T-helper 17 cell (primary cell): ENCODE measurements at places on chromosomes 11 and 22. TPM values are rescaled to one million over a fixed set of nuclear protein-coding genes. Genes with fewer than 3 reads are reported as not detected.

TSSC4 gene
- total RNA-seq: 60.3 TPM

RAB3IL1 gene
- not detected for total RNA-seq

OAF gene
- total RNA-seq: 1.3 TPM

POTEH gene
- total RNA-seq: not detected

TAF10 gene
- 132 TPM for total RNA-seq

APOBEC3G gene
- total RNA-seq: 24.6 TPM

RAB38 gene
- 2.2 TPM for total RNA-seq

SLC37A2 gene
- 0.90 TPM for total RNA-seq

GAL3ST1 gene
- not detected for total RNA-seq

MS4A6E gene
- total RNA-seq: not detected

ACTN3 gene
- total RNA-seq: 0.30 TPM

EHF gene
- total RNA-seq: 0.34 TPM

GRCh38 chr11:69130654-69131053, 25.1 kb upstream of the SMIM38 start:
- H3K4me3 ChIP-seq: no peak overlapping the region
- no peak for DNase-seq
- H3K4me1 ChIP-seq: peaks cover 2% of the 10 kb centered on the region
- H3K36me3 ChIP-seq: no peaks in the 10 kb centered on the region
- H3K27ac ChIP-seq: no peak overlapping the region
- no peaks in the 10 kb centered on the region for H3K27me3 ChIP-seq

GRCh38 chr11:57819252-57819979, 57.8 kb downstream of the CTNND1 start:
- H3K27me3 ChIP-seq: peaks cover 16% of the 10 kb centered on the region
- H3K4me1 ChIP-seq: no peaks in the 10 kb centered on the region
- no peak overlapping the region for H3K4me3 ChIP-seq
- DNase-seq: no peak

DNA sequence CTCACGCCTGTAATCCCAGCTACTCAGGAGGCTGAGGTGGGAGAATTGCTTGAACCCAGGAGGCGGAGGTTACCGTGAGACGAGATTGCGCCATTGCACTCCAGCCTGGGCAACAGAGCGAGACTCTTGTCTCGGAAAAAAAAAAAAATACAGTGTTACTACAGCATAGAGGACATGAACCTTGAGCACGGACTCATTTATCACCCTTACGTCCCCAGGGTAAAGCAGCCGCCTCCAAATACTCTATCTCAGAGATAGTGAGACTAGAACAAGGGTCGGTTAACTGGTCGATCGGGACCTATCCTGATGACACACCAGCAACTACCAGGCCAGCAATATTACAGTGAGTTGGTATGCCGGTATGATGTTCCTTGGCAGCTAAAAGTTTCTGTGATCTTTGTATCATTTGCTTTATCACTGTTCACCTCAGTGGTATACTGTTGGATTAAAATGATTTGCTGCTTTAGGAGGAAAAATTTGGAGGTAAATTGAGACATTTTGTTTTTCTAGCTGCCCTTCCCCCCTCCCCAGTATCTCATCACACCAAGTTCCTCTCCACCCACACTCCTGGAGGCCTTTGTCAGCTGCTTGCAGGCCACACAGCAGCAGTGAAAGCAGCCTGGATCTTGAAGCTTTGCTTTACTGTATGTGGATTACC, 7.0 kb upstream of the SIDT2 start:
- no peaks in the 10 kb centered on the region for H3K27me3 ChIP-seq
- H3K4me3 ChIP-seq: no peak overlapping the region
- peaks cover 2% of the 10 kb centered on the region for H3K36me3 ChIP-seq
- peaks cover 3% of the 10 kb centered on the region for H3K4me1 ChIP-seq
- H3K27ac ChIP-seq: no peak overlapping the region
- no peak for DNase-seq

GRCh38 chr11:116742104-116742503, 30.7 kb downstream of the BUD13 start:
- H3K27me3 ChIP-seq: no peaks in the 10 kb centered on the region
- no peaks in the 10 kb centered on the region for H3K36me3 ChIP-seq
- H3K27ac ChIP-seq: peak overlapping the region; percentile 62

- no peaks in the 10 kb centered on the region for H3K4me1 ChIP-seq
- peaks cover 4% of the 10 kb centered on the region for H3K36me3 ChIP-seq
- no peak overlapping the region for H3K27ac ChIP-seq
These were observed 261.7 kb downstream of the BUD13 start for GRCh38 chr11:116510886-116511650.

GRCh38 chr22:31040542-31041398, 40.3 kb upstream of the SMTN start:
- no peak overlapping the region for H3K27ac ChIP-seq
- peaks cover 4% of the 10 kb centered on the region for H3K4me1 ChIP-seq
- H3K4me3 ChIP-seq: no peak overlapping the region
- DNase-seq: no peak
- peaks cover 34% of the 10 kb centered on the region for H3K27me3 ChIP-seq

DNA sequence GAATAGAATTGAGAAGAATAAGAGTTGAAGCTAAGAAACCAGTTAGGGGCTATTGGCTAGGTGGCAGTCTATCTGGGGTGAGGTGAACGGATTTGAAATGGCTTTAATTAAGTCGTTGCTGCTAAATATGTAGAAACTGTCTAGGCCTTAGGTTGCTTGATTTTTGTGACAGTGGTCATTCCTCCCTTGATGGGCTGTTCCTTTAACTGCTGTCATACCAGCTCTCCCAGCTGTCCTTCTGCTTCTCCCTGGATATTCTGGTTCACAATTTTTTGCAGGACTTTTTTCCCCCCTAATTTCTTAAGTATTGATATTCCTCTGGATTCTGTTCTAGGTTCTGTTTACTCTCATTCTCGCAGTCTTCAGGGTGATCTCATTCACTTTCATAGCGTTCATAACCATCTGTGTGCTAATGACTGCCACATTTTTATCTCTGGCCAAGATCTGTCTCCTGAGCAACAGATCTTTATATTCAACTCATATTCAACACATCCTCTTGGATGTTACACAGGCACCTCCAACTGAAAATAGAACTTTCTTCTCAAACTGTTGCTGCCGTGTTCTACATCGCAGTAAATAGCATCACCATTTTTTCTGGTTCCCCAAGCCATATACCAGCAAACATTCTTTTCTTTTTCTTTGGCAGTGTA, 134.1 kb downstream of the UVRAG start:
- no peak overlapping the region for H3K27ac ChIP-seq
- H3K36me3 ChIP-seq: peaks cover 2% of the 10 kb centered on the region
- H3K27me3 ChIP-seq: no peaks in the 10 kb centered on the region
- no peak overlapping the region for H3K4me3 ChIP-seq
- H3K4me1 ChIP-seq: peaks cover 24% of the 10 kb centered on the region

- no peak for DNase-seq
- H3K27me3 ChIP-seq: no peaks in the 10 kb centered on the region
- H3K4me1 ChIP-seq: peaks cover 13% of the 10 kb centered on the region
- no peaks in the 10 kb centered on the region for H3K36me3 ChIP-seq
- H3K27ac ChIP-seq: no peak overlapping the region
- H3K4me3 ChIP-seq: peak overlapping the region; percentile 86
These were observed 773 bp downstream of the HRAS start for GRCh38 chr11:534396-535209.

- H3K27me3 ChIP-seq: peaks cover 22% of the 10 kb centered on the region
- peak overlapping the region; percentile 85 for H3K4me3 ChIP-seq
- H3K4me1 ChIP-seq: peaks cover 11% of the 10 kb centered on the region
- DNase-seq: peak; percentile 70
- H3K36me3 ChIP-seq: peaks cover 2% of the 10 kb centered on the region
These were observed 92.7 kb downstream of the RRM1 start for GRCh38 chr11:4187055-4187988.

DNA sequence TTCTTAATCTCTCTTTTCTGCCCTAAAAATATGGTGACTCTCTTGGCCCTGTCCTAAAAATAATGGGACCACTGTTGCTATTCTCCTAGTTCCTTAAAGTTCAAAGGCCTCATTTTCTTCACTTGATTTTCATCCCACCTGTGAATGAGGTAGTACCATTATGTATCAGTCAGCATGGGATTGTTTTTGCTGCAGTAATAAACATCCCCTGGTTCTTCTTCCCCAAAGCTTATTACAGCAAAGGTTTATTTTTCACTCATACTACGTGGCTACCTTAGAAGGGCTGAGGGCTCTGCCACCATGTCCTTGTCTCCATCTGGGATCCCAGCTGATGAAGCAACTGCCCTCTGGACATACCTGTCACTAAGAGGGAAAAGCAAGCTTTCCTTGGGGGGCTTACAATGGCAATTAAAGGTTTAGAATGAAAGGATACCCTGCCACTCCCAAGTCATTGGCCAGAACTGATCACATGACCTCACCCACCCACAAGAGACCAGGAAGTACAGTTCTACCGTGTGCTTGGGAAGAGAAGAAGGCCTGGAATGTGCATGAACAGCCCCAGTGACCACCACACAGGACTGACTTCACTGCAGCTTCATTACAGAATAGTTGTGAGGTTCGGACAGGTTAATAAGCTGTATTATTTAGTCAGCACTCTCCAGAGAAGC, 7.8 kb downstream of the TTC38 start:
- H3K4me3 ChIP-seq: no peak overlapping the region
- DNase-seq: no peak
- no peaks in the 10 kb centered on the region for H3K27me3 ChIP-seq
- H3K4me1 ChIP-seq: peaks cover 4% of the 10 kb centered on the region
- peaks cover 6% of the 10 kb centered on the region for H3K36me3 ChIP-seq
- H3K27ac ChIP-seq: no peak overlapping the region

GRCh38 chr11:115920841-115921480, 416.7 kb upstream of the CADM1 start:
- H3K27ac ChIP-seq: no peak overlapping the region
- H3K4me1 ChIP-seq: no peaks in the 10 kb centered on the region
- no peak for DNase-seq
- no peaks in the 10 kb centered on the region for H3K27me3 ChIP-seq

- no peak overlapping the region for H3K27ac ChIP-seq
- peaks cover 5% of the 10 kb centered on the region for H3K4me1 ChIP-seq
- no peaks in the 10 kb centered on the region for H3K36me3 ChIP-seq
- DNase-seq: no peak
These were observed 48.6 kb upstream of the CCDC188 start for GRCh38 chr22:20199413-20199842.

GRCh38 chr22:50548921-50549790, 3.5 kb downstream of the KLHDC7B start:
- no peaks in the 10 kb centered on the region for H3K36me3 ChIP-seq
- H3K27me3 ChIP-seq: no peaks in the 10 kb centered on the region
- peaks cover 31% of the 10 kb centered on the region for H3K4me1 ChIP-seq
- peak overlapping the region; percentile 73 for H3K27ac ChIP-seq
- no peak for DNase-seq

GRCh38 chr22:23207729-23208393, 27.6 kb downstream of the BCR start:
- H3K4me1 ChIP-seq: peaks cover 31% of the 10 kb centered on the region
- H3K27ac ChIP-seq: no peak overlapping the region
- H3K36me3 ChIP-seq: peaks cover 2% of the 10 kb centered on the region
- H3K4me3 ChIP-seq: no peak overlapping the region
- DNase-seq: no peak

DNA sequence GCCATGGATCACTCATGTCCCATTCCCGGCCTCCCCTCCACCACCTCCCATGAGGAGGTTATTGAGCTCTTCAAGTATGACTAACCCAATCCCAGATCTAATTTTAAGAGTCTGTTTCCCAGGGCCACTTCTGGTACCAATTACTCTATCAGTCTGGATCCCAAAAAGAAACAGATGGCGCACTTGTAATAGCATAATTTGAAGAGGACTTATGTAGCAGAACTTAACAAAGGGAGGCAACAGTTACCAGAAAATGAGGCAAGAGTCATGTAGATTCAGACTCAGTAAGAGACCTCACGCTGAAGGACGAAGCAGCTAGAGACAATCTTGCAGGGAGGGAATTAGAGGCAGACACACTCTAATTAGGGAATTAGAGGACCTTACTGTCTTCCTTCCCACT, 46.9 kb downstream of the DDX6 start:
- H3K36me3 ChIP-seq: no peaks in the 10 kb centered on the region
- no peak overlapping the region for H3K4me3 ChIP-seq
- DNase-seq: no peak
- H3K27me3 ChIP-seq: no peaks in the 10 kb centered on the region

- peaks cover 2% of the 10 kb centered on the region for H3K36me3 ChIP-seq
- no peak for DNase-seq
- H3K4me3 ChIP-seq: no peak overlapping the region
- peaks cover 2% of the 10 kb centered on the region for H3K4me1 ChIP-seq
- no peaks in the 10 kb centered on the region for H3K27me3 ChIP-seq
These were observed 21.0 kb upstream of the GDPD4 start for GRCh38 chr11:77322506-77322905.

GRCh38 chr11:124873951-124874350, 8.7 kb downstream of the ROBO3 start:
- no peak overlapping the region for H3K4me3 ChIP-seq
- peaks cover 4% of the 10 kb centered on the region for H3K36me3 ChIP-seq
- H3K4me1 ChIP-seq: peaks cover 14% of the 10 kb centered on the region
- H3K27me3 ChIP-seq: peaks cover 61% of the 10 kb centered on the region
